ENCODE measurements at places on chromosomes 11 and 22. TPM values are rescaled to one million over a fixed set of nuclear protein-coding genes. Genes with fewer than 3 reads are reported as not detected.

The PPFIBP2 gene
- 13.3 TPM for total RNA-seq

The CENPM gene
- 63.1 TPM for total RNA-seq

The ARRB1 gene
- 18.8 TPM for total RNA-seq

The PATE4 gene
- total RNA-seq, result not detected

The VPREB3 gene
- not detected for total RNA-seq

The OSM gene
- 44.3 TPM for total RNA-seq

The SMPD1 gene
- total RNA-seq, result 11.2 TPM

The SCUBE1 gene
- 0.07 TPM for total RNA-seq

The C22orf15 gene
- total RNA-seq, result 1.1 TPM

The MAPK8IP2 gene
- total RNA-seq, result 0.11 TPM

The POLD4 gene
- 34.1 TPM for total RNA-seq

The PARVG gene
- total RNA-seq, result 76.9 TPM

The SCGB1C1 gene
- not detected for total RNA-seq

GRCh38 chr11:126893796-126894195 lies 106.8 kb downstream of the KIRREL3 start:
- peak; percentile 15 for DNase-seq

DNA sequence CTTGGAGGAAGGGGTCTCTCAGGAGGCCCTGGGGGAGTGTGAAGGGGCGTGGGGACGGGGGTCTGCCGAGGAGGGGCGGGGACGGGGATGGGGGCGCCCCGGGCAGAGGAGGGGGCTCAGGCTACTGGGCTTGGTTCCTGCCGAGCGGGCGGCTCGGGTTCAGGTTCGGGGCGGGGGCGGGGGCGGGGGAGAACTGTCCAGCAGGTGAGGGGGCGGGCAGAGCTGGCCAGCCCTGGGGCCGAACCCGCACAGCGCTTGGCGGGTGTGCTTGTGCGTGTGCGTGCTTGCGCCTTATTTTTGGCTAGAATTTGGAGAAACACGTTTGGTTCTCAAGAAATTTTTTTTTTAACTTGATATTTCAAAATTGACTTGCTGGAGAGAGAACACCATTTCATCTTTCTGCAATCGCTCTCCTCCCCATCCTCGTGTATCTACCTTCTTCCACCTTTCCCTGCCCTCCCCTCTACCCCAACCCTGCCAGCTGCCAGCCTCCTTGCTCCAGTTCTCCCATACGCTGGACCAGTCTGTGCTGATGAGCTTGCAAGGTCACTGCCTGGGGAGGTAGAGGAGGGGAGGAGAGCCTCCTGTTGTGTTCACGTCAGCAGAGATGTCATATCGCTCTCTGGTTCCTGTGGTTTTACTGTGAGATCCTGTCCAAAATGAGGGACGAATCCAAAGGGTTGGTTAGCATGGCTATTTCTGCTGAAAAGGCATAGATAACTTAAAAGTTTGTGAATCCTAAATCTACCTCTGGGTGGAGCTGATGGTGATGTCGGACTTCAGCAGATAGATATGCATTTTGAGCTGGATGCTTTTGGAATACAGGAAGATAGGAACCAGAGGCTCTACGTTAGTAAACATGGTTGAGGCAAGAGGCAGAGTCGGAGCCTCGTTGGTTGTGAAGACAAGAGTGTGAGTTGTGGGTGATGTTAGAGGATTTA lies 668 bp downstream of the MADD start:
- DNase-seq, result peak; percentile 56

- DNase-seq, result no peak
Measured at GRCh38 chr11:8087185-8087584, 6.2 kb downstream of the TUB start.

DNA sequence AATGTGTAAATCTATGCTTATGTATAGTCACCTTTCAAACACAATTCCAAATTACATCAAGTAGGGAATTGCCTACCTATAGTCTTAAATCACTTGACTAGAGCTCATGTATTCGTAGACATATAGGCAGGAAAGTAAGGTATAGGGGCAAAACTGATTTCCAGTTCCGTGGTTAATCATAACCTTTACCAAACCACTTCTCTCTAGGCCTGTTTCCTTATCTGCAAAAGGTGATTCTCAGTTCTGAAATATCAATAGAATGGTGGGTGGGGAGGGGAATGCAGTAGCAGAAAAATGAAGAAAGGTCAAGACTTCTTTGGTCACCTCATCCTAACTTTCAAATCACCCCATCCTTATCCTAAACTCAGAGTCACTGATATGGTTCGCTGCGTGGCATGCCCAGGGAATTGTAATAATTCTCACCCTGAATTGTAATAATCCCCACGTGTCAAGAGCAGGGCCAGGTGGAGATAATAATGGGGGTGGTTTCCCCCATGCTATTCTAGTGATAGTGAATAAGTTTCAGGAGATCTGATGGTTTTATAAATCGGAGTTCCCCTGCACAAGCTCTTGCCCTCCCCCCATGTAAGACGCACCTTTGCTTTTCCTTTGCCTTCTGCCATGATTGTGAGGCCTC lies 1.9 kb upstream of the ANO5 start:
- DNase-seq, result no peak

DNA sequence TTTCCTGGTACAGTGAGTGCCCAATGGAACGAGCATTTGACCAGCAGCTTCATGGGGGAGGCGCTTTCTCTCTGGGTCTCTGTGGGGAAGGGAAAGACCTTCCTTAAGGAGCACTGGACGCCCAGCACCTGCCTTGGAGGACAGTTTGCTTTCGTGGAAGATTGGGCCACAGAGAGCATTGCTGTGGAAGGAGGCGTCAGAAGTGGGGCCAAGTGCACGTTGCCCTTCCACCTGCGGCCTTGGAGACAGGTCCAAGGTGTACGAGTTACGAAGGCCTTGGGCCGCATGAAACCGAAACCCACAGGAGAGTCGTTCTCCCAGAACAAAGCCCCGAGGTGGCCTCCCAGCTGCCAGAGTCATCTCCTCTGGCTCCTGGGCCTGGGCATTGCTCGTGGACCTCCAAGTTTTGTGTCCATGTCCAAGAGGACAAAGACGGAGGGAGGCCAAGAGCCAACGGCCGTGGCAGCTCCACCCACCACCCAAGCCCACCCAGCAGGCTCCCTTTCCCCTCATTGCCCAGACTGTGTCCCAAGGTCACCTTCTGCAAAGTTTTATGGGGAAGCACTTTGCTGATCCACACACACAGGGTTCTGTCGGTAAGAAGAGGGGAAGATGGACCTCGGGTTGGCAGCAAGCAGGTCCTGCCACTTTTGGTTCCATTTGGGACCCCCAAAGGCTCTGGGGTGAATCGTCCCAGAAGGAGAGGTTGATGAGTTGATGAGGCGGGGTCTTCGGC lies 5.8 kb upstream of the NLRP6 start:
- DNase-seq, result no peak

DNA sequence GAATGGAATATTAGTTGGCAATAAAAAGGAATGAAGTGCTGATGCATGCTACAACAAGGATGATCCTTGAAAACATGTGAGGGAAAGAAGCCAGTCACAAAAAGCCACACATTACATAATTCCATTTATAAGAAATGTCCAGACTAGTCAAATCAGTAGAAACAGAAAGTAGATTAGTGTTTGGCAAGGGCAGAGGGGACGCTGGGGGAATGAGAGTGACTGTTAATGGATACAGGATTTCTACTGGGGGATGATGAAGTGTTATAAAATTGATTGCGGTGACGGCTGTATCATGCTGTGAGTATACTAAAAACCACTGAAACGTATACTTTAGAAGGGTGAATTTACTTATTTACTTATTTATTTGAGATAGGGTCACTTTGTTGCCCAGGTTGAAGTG lies 57.9 kb downstream of the C11orf58 start:
- no peak for DNase-seq

- no peak for DNase-seq
Measured at GRCh38 chr11:36976741-36977140, 378.7 kb upstream of the RAG2 start.

DNA sequence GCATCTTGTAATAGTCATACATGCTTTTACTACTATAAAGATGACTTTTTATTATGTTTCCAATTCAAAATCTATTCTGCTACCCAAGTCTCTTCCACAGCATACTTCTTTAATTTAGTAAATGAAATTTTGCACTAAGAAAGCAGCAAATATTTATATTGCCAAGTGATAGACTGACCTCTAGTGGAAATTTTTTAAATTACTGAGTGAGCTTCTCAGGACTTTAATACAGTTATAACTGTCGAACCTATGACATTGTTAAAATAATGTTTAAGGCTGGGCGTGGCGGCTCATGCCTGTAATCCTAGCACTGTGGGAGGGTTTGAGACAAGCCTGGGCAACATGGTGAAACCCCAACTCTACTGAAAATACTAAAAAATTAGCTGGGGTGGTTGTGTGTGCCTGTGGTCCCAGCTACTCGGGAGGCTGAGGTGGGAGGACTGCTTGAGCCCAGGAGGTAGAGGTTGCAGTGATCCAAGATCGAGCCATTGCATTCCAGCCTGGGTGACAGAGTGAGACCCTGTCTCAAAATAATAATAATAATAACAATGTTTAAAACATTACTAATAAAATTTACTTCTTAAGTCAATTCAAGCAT lies 27.3 kb downstream of the STK33 start:
- DNase-seq, result no peak

- no peak for DNase-seq
Measured at GRCh38 chr11:47477323-47477722, 28.4 kb upstream of the RAPSN start.

GRCh38 chr11:113203141-113203753 lies 111.1 kb upstream of the TTC12 start:
- no peak for DNase-seq

DNA sequence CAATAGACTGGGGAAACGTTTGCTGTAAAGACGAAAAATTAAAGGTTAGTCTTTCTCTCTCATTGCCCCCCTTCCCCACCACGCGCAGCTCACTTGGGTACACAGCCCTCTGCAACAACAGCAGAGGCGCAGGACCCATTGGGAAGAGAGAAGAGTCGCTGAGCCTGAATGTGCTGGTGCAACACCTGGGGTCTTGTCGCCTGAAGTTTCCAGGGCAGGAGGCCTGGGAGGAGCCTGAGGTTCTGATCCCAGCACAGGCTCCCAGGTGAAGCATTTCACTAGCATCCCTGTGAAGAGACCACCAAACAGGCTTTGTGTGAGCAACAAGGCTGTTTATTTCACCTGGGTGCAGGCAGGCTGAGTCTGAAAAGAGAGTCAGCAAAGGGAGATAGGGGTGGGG lies 116.2 kb upstream of the NTM start:
- no peak for DNase-seq

DNA sequence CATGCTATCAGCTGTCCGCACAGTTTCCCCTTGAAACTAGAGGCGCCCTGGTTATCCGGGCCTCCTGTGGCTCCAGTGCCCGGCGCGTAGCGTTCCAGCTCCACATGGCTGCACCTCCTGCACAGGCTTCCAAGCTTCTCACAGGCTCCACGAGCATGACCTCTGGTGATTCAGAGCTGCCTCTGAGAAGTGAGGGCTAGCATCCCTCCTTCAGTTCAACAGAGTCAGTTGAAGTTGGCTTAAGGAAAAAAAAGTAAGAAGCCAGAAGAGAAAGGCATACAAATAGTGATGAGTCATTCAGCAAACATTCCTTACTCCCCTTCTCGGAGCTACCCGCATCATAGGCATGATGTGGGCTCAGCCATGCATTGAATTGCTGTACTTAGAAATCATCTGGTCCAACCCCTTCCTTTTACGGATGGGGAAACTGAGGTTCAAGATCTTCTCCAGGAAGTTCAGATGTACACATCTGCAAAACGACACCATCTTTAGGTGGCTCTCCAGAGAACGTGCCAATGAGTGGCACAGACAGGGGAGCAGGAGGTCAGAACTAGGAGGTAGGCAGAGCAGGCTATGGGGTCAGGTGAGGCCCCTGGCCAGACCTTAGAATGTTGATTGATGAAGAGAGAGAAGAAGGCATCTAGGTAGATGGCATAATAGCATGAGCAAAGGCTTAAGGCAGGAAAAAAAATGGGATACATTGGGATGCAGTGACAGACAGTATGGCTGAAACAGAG lies 216.3 kb upstream of the TBCEL start:
- no peak for DNase-seq

- peak; percentile 54 for DNase-seq
Measured at GRCh38 chr11:62923601-62924411, 2.6 kb upstream of the CHRM1 start.

DNA sequence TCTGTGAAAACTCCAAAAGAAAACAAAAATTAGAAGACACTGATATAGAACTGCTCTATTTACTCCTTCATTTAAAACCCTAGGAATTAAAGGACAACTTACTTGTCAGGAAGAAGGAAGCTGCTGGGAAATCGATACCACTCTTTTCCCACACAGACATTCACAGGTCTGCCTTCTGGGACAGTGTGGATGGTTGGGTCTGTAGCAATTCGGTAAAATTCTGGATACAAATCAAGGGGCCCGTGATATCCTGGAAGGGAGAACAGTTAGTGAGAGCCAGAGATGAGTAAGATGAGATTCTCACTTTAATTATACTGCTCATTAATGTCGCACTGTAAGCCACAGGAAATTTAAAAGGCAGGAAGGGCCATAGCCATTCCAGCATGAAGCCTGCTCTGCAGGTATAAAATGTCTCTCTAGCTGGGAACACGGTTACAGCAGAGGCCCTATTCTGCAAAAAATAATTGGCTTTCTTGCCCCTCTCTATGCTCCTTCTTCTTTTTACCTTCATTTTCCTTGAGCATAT lies 34.0 kb downstream of the ALG9 start:
- DNase-seq, result no peak

DNA sequence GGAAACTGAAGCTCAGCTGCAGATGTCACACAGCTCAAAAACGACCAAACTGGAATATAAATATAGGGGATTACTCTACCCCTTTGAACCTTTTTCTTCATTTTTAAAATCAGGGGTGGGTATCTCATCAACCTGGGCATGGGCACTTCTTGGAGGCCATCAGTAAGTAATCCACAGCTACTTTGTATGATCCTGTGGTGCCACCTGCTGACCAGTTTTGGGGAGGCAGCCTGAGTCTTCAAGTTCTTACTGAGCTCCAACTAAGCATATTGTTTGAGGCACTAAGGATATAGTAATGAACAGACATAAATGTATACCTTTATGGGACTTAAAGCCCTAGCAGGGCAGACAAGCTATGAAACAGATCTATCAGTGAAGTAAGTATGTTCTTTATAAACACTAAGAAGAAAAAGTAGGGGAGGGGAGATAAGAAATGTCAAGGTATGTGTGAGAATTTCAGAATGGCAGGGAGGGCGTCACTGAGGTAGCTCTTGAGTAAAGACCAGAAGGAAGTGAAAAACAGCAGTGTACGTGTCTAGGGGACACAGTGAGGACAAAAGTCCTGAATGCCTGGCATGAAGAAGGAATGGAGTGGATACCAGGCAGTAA lies 18.4 kb downstream of the TUB start:
- peak; percentile 88 for DNase-seq

DNA sequence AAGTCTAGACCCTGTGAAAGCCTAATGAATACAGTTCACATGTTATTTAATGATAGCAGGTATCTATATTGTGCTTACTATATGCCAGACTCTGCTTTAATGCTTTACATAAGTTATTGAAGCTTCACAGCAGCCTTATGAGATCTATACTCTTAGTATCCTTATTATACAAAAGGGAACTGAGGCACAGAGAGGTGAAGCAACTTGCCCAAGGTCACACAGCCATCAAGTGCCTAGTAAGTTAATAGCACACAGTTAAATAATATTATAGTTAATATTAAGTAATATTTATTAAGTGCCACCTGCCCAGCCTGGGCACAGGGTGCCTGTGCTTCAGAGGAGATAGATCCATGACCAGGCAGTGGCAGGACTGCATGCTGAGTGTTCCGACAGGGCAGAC lies 78.1 kb downstream of the TP53I11 start:
- no peak for DNase-seq

- DNase-seq, result no peak
Measured at GRCh38 chr11:12154871-12155668, 44.7 kb downstream of the MICAL2 start.

- no peak for DNase-seq
Measured at GRCh38 chr22:23058481-23059283, 11.6 kb upstream of the GNAZ start.

Measured in activated CD8-positive, alpha-beta T cell treated with anti-CD3 and anti-CD28 coated beads for 36 hours (primary cell).